ENCODE measurements at places on chromosomes 16 and 17.

DNA sequence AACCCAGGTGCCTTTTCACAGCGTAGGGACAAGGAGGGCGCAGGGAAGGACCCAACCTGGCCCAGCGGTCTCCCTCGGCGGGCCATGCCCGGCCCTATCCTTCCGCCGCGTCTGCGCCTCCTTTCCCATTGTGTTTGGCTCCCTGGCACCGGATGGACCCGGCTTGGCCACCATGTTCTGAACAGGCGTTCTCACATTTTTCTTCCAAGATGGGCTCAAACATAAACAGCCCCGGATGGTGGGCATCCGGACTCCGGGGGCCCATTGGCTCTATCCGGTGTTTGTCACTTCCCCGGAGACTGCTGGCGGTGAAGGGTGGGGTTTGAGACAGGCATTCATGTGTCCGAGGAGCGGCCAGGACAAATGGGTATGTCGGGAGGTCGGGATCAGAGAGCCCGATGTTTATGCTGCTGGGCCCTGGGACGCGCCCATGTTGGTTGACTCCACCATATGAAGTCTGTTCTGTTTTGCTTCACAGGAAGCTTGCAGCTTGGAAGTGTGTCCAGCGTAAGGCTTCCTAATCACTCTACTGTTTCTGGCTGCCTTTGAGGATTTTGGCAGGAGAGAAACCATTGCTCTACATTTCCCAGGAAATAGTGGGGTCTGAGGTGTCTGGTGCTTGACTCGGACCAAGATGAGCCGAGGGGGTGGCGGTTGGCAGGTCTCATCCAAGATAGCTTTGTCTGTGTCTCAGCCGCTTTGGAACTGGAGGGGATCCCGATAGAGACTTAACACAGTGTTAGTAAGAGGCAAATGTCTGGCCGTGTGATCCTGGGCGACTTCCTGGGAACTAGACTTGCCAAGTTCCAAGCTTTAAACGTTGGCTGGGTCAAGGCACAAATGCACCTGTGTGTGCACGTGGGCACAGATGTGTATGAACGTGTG, 188.3 kb downstream of the IRF8 start:
- no peak for DNase-seq

- DNase-seq: no peak
Observed at GRCh38 chr16:76035689-76036088, 241.5 kb upstream of the CNTNAP4 start.

DNA sequence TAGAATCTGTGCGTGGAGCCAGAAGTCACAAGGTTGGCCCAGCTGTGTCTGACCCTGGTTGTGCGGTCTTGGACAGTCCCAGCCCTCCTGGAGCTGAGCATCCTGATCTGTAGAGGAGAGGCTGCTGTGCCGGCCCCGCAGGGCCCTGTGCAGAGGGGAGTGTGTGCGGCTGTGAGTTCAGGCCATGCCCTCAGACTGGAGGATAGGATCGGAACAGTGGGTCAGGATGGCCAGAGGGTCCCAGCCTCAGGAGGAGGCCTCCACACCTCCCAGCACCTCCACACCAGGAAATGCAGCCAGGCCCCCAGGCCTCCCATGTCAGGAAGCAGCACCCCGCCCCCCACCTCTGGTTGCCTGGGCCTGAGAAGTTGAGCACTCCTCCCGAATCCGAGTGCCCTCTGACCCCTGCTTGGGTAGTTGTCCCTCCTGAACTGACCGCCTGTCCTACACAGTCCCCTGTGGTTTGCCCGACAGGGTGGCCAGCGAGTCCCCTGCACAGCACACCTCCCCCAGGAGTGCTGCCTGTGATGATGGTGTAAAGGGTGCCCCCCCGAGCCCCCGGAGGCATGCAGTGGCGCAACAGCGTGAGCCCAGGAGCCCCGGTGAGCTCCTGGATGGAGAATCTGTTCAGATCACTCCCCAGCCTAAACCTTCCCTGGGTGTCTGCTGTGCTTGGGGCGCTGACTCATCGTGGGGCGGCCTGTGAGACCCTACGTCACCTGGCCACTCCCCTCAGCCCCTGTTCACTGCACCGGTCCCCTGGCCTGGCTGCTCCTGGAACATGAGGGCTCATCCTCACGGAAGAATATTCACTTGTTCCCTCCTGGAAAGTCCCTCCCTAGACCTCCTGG, 285.2 kb downstream of the SEC14L1 start:
- no peak for DNase-seq

GRCh38 chr17:71085238-71086033, 916.1 kb downstream of the KCNJ2 start:
- DNase-seq: peak; percentile 3

GRCh38 chr17:7549401-7550055, 670 bp downstream of the TNFSF12 start:
- peak; percentile 52 for DNase-seq

All from GM20000 (cell line).